Activated CD4-positive, CD25-positive, alpha-beta regulatory T cell treated with anti-CD3 and anti-CD28 coated beads, Interleukin-2, amount 50 U/mL, for 16 hours (primary cell): ENCODE measurements at places on chromosomes 2 and 18.

DNA sequence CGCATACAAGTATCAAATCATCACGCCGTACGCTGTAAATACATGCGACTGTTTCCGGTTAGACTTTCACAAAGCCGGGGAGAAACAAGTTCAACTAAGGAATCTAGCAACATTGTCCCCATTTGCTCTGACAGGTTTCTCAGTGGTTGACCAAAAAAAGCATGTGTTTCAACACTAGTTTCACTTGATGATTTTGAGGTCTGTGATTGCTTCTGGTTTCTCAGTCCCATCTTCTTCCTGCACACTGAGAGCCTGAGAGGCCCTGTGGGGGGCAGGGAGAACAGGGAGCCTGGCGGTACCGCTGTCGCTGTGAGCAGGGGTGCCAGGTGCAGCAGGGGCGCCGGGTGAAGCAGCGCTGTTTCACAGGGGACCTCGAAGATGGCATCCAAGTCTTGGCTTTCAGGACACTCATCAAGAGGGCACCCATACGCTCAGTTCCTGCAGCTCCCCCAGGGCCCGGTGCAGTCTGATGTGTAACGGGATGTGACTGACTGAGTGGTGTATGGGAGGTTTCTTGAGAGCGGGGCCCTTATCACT, 270.9 kb downstream of the TWIST2 start:
- no peak for DNase-seq

DNA sequence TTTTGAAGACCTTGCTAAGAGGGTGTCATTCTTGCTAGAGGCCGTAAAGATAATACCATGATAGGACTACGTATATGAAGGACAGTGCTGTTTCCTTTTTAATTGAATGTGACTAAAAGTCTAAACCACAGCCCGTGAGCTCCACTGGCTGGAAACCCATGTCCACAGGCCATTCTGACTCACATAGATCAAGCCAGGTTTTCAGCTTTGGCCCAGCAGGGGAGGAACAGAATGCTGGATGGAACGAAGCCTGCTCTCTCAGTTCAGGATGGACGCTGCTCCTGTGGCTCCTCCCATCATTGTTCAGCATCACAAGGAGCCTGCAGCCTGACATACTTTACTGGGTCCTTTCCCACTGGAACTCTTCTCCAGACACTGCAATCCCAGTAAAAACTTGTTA, 47.6 kb downstream of the ALPK2 start:
- DNase-seq, result no peak

- DNase-seq, result no peak
Measured at GRCh38 chr2:65294701-65295100, 67.1 kb downstream of the ACTR2 start.

DNA sequence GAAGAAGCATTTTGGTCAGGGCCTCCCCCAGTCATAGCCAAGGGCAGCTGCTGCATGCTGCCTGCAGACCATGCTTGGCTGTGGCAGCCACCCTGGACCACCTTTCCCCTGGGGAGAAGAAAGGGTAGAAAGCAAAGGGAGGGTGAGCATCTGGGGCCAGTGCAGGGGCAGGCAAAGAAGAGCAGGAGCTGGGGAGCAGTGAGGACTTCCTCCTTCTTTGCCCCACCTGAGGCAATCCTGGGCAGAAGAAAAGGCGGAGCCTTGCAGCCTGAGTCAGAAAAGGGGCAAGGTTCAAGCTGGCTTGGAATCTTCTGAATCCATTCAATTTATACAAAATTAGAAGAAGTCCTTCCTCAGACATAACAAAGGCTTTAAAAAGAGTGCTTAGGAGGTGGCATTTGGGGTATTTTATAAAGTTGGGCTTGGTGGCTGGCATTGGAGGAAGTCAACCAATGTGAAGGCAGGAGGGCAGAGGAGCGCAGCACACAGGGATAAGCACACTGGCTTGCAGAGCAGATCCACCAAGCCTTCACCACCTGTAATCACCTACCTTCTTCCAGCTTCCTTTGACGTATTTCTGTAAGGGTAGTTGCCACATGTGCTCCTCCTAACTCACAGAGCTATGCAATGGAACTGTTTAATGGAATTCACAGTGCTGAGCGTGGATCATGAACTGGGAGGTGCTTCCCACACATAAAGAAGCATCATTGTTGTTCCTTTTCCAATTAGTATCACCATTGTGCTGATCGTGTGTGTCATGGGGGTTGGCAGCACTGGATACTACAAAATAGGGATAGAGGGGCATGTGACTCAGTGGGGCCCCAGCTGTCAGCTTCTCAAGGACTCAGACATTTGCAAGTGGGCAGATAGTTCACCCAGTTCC, 154.4 kb upstream of the EPAS1 start:
- no peak for DNase-seq

GRCh38 chr18:37539236-37539635, 26.4 kb downstream of the CELF4 start:
- no peak for DNase-seq

GRCh38 chr2:186486651-186487647, 889 bp downstream of the ZC3H15 start:
- no peak for DNase-seq

DNA sequence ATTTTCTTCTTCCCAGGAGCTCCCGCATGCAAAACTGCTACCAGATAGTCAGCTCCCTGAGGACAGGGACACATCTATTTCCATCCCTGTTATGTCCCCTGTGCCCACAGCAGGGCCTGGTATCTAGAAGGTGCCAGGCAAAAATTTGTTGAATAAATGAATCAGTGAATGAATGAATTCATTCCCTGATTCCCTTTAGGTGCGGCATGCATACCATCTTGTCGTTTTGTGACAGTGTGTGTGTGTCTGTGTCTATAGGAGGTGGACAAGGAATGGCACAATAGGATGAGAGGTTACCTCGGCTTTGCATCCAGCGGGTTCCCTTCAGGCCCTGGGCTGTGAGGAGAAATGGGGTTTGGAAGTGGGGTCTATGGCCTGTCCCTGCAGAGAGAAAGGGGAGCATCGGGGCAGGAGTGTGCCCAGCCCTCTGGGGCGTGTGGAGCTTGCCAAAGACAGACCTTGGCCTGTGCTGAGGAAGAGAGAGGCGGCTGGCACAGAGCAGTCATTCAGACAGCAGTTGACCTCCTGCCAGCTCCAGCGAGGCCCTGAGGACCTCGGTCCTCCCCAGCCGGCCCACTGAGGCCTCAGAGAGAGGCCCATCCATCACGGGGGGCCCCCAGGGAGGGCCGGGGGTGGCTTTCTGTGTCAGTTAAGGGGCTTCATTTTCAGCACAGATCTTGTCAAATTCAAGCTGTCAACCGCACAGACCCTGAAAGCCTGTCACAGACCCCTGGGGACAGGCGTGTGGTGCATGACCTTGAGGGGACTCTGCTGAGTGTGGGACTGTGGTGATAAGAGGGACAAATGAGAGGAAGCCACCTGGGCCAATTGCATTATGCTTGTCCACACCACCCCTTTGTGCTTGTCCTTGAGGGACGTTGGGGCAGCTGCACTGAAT, 125.9 kb upstream of the CXCR4 start:
- no peak for DNase-seq

GRCh38 chr2:101256316-101256715, 3.6 kb downstream of the CNOT11 start:
- no peak for DNase-seq

DNA sequence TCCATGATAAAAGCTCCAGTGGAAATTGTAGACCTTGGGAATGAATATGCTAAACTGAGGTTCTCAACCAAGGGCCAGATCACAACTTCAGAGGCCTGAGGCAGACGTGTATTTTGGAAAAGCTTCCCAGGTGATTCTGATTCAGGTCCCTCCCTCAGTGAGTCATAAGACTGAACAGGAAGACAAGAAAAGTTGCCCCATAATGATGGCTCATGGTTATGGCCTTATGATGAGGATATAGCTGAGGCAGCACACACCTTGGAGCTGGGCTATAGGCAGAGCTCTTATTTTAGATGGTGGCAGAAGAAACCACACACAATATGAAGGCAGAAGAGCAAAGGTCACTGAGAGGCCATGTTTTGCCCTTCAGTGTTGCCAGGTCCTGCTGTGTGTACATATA, 9.6 kb downstream of the ANTXR1 start:
- DNase-seq, result no peak

GRCh38 chr2:54775710-54776109, 52.2 kb downstream of the EML6 start:
- no peak for DNase-seq

DNA sequence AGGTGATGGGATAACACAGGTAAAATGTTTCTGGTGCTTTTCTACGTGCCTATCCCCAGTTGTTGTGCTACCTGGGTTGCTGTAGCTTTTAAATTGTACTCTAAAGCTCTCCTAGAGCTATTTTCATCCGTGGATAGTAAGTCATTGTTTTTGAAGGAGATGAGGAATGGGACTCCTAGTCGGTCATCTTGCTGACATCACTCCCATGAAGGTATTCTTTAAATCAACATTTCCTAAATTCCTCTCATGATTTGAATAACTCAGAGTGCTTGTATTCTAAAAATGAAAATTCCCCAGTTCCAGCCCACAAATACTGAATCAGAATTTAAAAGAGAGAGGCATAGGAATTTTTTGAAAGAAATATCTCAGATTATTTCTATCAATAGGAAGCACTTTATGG, 44.3 kb downstream of the CCDC148 start:
- no peak for DNase-seq

- no peak for DNase-seq
Measured at GRCh38 chr18:32289483-32290075, 99.7 kb downstream of the MEP1B start.

DNA sequence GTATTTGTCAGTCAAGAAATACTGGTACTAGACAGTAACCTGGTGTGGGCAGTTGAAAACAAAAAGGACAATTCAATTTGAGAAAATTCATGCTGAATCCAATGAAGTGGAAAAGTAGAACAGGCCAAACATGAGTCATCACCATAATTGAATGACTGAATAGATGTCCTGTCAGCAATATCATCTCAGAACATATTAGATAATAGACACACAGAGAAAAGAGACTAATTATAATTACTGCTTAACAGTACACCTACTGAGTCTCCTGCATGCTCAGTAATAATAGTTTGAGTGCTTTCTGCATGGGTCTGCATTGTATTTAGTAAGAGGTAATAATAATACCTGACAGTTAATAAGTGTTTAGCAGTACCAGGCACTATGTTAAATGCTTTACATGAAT, 138.6 kb upstream of the ZC3H15 start:
- DNase-seq, result no peak

GRCh38 chr18:45136381-45137086, 455.8 kb downstream of the SETBP1 start:
- DNase-seq, result no peak

- no peak for DNase-seq
Measured at GRCh38 chr18:35409911-35410310, 32.8 kb upstream of the ZNF396 start.

GRCh38 chr2:191152482-191153240, 1.9 kb upstream of the STAT4 start:
- DNase-seq, result no peak

- no peak for DNase-seq
Measured at GRCh38 chr2:25454824-25455611, 113.3 kb upstream of the DNMT3A start.

DNA sequence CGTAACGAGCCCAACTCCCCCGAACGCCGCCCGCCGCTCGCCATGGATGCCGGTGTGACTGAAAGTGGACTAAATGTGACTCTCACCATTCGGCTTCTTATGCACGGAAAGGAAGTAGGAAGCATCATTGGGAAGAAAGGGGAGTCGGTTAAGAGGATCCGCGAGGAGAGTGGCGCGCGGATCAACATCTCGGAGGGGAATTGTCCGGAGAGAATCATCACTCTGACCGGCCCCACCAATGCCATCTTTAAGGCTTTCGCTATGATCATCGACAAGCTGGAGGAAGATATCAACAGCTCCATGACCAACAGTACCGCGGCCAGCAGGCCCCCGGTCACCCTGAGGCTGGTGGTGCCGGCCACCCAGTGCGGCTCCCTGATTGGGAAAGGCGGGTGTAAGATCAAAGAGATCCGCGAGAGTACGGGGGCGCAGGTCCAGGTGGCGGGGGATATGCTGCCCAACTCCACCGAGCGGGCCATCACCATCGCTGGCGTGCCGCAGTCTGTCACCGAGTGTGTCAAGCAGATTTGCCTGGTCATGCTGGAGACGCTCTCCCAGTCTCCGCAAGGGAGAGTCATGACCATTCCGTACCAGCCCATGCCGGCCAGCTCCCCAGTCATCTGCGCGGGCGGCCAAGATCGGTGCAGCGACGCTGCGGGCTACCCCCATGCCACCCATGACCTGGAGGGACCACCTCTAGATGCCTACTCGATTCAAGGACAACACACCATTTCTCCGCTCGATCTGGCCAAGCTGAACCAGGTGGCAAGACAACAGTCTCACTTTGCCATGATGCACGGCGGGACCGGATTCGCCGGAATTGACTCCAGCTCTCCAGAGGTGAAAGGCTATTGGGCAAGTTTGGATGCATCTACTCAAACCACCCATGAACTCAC, 673 bp downstream of the PCBP1 start:
- DNase-seq, result no peak
